ENCODE measurements at places on chromosomes 12 and 14.

- no peak for DNase-seq
Measured at GRCh38 chr12:123113026-123113425, 37.9 kb downstream of the PITPNM2 start.

DNA sequence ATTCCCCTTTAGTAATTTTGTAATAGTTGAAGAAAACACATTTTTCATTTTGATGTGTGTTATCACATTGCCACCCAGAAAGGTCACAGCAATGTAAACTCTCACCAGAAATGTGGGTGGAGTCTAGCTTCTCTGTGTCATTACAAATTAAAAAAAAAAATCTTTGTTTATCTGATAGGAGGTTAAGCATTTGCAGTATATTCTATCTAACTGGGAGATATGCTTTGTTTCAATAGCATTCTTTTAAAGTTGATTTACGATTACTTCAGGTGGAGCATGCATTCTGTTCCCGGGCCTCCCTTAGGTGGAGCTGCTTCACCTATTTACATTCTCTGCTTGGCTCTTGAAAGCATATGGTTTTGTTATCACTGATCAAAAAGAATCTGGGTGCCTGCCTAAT is 7.8 kb downstream of the ADIPOR2 start:
- no peak for DNase-seq

DNA sequence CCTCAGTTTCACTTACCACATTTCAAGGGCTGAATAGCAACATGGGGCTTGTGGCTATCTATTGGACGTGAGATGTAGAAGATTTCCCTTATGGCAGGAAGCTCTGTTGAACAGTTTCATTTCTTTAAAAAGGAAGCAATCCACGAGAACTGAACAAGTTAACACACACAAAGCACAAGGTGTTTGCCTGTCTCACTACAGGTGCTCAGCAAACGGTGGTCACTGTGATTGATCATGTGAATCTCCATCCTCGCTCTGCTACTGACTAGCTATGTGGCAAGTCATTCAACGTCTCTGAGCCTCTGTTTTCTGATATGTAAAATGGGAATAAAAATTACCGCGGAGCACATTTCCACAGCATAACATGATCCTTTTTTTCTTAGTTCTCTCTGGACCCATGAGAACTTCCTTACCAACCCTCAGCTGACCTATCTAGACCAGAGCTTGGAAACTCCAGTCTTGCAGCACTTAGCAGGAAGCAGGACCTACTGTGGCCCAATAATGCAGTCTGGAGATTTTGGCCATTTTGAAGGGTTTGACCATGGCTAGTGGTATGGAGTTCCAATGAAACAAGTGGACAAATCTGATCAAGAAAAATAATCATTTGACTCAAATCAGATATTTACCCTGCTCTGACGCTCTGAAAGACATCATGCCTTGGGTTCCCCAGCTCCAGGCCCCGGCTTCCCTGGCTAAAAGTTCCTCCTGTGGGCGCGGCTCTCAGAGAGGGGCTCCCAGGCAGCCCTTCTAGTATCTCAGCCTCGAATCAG is 278.8 kb downstream of the ZFP36L1 start:
- DNase-seq, result no peak

GRCh38 chr14:99679996-99680395 is 4.1 kb upstream of the CYP46A1 start:
- DNase-seq, result no peak

- DNase-seq, result no peak
Measured at GRCh38 chr12:114638790-114639435, 45.1 kb downstream of the TBX3 start.

DNA sequence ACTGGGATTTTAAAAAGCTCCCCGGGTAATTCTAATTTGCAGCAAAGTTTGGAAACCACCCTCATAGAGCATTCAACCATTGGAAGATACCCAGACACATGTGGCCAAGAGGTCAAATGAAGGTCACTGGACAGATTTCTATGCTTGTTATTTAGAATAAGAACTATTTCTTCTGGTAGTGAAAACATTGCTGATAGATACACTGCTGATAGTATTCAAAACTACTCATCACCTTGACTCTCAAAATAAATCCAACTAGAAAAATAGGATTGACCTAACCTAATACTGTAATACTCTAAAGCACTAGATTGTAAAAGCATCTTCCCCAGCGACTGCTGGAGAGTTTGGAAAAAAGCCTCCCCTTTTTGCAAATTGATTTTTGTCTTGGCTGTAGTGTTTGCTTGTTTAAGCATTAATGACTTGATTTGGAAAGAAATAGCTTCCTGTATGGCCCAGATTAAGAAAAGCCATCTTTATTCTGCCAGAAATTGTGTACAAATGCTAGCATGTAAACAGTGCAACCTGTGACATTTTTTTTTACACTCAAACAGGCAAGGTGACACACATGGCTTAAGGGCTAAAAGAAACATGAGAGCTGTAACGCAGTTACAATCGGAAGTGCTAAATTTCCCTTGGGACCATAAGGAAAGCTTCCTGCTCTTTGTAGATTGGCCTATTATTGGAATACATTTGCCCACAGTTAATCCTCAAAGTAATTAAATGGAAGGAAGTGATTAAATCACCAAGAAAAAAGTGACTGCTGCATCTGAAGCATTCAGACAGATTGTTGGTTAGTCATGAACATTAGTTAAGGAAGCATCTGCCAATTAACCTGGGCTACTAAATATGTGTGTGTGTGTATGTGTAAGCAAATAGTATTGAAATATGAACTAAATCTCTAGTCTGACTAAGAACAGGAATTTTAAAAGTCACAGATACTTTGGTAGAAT is 356.5 kb upstream of the ATP2B1 start:
- no peak for DNase-seq

- DNase-seq, result no peak
Measured at GRCh38 chr14:42806909-42807315, 1200.2 kb downstream of the LRFN5 start.

DNA sequence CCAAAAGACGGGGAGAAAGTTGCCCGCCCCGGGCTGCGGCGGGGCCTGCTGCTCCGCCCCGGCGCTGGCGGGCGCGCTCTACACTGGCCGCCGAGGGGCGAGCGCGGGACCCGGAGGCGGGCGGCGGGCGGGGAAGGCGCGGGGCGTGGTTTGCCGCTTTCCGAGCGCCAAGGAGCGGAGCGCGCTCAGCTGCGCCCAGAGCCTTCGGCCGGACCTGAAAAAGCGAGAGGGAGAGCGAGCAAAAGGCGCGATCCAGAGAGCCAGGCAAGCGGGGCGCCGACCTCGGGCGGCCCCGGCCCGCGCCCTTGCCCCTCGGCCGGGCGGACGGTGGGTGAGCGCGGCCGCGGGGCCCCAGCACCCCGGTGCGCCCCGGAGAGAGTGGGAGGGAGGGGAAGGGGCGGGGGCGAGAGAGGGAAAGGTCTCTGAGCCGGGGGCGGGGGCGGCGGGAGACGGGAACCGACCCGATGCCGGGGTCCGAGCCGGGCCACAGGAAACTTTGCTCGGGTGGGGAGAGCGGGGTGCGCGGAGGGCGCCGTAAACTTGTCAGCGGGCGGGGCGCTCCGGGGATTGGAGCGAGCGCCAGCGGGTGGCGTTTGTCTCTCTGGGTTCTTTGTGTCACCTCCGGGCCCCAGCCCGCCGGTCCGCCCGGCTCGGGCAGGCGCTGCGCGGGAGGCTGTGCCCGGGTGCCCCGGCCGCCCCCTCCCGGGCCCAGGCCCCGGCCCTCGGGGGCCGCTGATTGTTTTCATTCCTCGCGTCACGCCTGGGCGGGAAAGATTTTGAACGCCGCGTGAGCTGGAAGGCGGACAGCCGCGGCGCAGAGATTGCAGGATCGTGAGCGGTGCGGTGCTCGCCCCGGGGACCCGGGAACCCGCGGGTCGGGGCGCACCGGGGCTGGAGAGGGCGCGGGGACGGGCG is at the start of gene SYNE2:
TSS of gene SYNE2 (plus strand) at position 188 of the 915 bp plus-strand sequence. CDS start 56,145 bp downstream, outside the sequence.
- DNase-seq, result peak; percentile 87

DNA sequence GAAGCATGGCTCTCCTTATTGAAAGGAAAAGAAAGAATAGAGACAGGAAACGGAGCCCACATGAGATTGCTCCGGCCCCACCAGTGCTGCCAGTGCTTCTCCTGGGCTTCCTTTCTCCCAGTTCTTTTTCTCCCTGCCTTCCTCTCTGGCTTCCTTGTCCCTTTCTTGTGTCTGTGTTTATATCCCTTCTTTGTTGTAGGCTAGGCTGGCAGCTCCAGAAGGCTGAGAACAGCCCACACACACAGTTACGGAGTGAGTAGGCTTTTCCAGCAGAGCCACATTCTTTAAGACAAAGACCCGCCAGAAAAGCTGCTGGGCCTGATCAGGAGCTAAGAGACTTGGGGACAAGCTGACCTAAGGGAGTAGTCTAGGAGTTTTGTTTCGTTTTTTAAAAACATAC is 13.0 kb downstream of the CIPC start:
- DNase-seq, result no peak

DNA sequence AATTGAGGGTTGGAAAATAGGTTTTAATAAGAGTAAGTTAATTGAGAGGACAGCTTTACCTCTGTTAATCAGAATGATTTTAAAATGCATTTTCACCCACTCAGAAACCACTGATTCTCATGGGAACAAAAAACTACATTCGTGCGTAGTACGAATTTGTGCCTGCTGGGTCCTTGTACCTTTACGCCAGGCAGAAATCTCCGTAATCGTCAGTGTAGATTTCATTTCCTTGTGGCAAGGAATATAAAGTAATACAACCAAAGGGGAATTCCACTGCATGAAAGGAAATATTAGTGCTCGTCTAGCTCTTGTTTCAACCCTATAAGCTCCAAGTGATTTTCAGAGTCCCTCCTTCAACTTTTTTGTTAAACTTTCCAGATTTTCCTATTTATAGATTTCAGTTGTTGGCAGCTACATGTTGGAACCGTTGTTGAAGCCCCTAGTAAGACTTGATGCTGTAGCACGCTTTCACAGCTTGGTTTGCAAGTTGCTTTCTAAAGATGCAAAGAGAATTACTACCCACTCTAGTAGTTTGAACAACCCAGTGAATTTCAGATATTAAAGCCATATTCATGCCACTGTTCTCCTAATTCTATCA is 90.6 kb downstream of the ETV6 start:
- no peak for DNase-seq

- DNase-seq, result no peak
Measured at GRCh38 chr12:122949816-122950675, 16.2 kb downstream of the ABCB9 start.
